ENCODE measurements at places on chromosomes 12 and 14.

GRCh38 chr12:2322554-2323120 is 269.9 kb downstream of the CACNA1C start:
- no peak for DNase-seq

DNA sequence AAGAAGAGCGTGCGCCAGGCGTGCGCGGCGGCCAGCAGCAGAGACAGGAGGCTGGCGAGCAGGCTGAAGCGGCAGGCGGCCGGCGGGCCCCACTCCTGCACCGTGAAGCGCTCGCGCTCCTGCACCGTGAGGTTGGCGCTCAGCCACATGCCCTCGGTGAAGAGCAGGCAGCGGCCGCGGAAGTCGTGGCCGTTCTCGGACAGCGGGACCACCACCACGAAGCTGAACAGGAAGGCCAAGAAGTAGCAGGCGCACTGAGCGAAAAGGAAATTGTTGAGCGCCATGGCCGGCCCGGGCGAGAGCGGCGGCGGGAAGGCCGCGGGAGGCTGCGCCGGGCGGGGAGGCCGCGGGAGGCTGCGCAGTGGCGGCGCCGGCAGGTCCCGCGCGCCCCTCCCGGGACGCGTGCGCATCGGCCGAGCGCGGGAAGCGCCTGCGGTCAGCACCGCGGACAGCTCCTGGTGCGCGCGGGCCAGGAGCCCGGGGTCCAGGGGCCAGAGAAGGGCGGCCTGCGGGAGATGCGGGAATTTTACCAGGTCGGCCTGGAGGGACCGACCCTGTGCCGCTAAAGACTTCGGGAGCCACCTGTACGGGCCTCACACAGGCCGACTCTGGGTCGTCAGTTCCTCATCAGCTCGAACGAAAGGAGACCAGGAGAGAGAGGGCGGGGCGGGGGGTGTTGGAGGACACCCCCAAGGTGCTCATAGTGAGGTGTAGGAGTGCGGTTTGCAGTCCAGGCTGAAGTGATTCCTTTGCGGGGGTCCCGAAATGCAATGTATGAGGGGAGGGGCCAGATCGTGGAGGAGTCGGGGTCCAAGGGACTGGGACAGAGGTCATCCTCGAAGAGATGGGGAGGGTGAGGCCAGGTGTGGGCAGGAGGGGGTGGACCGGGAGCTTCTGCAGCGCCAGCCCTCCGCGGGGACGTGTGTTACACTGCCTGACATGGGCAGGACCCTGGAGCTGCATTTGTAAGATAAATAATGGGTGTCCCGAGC is at the start of gene TMEM179:
Gene TMEM179, minus strand, starts transcription at position 315 of the 992 bp plus-strand sequence. Its CDS starts 31 bp downstream, at position 284.
- peak; percentile 12 for DNase-seq

GRCh38 chr12:118922405-118922804 is 58.9 kb upstream of the SRRM4 start:
- DNase-seq = no peak

DNA sequence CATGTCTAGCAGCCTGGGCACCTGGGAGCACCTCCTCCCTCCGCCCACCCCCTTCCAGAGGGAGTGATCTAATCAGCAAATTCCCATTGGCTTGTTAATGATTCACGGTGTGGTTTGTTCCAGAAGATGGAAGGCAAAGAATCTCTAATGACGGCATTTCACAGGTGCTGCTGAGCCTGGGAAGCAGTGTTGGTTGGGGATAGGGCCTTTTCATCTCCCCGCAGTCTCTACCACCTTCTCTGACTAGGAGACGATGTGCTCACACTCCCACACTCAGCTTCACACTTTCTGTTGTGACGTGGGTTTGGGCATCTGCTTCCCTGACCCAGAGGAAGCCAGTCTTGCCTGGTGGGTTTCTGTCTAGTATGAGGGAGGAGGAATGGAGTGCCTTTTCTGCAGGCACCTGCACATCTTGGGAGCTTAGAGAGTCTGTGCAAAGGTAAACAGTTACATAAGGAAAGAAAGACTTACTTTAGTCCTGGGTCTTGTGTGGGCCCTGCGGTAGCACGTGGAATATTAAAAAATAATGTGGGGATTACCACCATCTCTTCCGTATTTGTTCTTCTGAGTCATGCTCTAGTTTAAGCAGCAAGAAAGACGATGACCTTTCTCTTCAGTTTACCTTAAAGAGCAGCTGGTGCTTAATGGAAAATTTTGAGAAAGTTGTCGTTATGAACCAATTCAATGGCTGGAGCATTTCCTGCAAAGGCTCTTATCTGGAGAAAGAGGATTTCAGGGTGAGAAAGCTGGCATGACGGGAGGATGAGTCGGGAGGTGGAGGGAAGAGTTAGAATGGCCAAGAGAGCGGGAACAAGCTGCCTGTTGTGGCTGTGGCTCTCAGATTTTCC is 70.6 kb upstream of the ARHGAP5 start:
- no peak for DNase-seq

- DNase-seq = peak; percentile 1
Measured at GRCh38 chr14:46686652-46687051, 35.1 kb upstream of the RPL10L start.

- DNase-seq = peak; percentile 20
Measured at GRCh38 chr14:99744199-99744872, 48.9 kb upstream of the EML1 start.

GRCh38 chr14:71332476-71332875 is 425.2 kb downstream of the PCNX1 start:
- no peak for DNase-seq

DNA sequence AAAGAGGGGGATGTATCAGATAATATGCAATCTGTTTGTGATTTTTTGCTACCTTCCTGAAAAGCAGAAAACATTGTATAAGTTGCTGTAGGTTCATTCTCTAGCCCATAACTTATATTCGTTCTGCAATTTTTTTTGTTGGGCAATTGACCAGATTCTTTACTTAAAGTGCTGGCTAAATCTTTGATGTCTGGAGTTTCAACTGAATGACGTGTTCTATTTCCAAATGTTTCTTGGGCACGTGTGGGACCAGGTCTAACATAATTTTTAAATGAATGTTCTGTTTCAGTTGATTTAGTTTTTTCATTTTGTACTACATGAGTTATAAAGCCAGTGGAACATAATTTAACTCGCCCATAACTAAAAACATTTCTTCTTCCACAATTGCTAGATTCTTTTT is 3.8 kb downstream of the MLH3 start:
- DNase-seq = no peak

DNA sequence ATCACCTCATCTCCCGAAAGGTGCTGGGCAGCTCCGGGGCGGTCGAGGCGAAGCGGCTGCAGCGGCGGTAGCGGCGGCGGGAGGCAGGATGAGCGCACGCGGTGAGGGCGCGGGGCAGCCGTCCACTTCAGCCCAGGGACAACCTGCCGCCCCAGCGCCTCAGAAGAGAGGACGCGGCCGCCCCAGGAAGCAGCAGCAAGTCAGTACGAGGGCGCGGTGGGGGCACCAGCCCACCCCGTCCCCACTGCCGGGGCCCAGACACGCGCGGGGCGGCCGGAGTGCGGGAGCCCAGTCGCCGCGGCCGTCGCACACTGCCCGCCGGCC is 862 bp downstream of the HMGA2 start:
- DNase-seq = no peak

GRCh38 chr12:15001733-15002382 is 29.0 kb downstream of the PDE6H start:
- DNase-seq = no peak

- DNase-seq = no peak
Measured at GRCh38 chr12:51536159-51536558, 54.9 kb upstream of the SCN8A start.

DNA sequence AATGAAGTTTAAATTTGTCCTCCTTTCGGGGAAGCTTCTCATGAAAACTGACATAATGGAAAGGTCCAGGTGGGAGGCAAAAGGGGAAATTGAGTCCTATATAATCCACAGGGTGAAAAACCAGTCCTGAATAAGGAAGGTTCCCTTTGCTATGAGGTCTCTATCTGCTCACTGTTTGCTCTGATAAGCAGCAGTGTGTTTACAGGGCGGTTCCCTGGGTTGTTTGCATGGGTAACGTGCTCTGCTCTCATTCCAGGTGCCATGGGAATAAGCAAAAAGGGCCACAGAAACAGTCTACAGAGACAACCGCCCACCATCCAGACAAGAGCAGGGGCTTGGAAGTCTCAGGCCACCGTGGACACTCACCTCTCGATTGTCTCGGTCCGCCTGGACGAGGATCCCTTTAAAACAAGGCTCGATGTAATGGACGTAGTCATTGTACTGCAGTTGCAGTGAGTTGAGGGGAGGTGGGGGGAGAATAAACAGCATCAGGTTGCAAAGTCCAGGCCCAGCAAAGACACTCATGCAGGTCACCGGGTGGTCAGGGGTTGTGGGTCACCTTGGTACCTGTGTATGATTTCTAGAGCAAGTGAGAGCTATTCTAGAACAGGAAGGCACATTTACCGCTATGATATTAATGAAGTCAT is 32.7 kb downstream of the CACNA2D4 start:
- no peak for DNase-seq

- peak; percentile 21 for DNase-seq
Measured at GRCh38 chr12:14613718-14614117, 46.0 kb upstream of the PLBD1 start.

GRCh38 chr12:120085920-120086645 is 30.5 kb downstream of the RAB35 start:
- DNase-seq = no peak

DNA sequence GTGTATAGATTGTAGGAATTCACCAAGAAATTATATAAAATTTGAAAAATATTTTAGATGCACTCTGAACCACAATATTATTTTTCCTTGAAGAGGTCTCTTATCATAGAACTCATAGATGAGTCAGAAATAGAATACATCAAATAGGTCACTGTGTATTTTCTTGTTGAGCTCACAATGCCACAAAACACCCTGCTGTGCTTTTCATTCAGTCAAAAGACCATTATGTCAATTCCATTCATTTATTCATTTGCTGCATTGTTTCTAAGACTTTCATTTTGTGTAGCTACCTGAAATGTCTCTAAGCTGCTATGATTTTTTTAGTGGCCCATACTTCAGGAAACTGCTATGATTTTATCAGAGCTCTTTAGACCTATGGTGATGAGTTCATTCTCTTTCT is 231.9 kb upstream of the AVPR1A start:
- no peak for DNase-seq

DNA sequence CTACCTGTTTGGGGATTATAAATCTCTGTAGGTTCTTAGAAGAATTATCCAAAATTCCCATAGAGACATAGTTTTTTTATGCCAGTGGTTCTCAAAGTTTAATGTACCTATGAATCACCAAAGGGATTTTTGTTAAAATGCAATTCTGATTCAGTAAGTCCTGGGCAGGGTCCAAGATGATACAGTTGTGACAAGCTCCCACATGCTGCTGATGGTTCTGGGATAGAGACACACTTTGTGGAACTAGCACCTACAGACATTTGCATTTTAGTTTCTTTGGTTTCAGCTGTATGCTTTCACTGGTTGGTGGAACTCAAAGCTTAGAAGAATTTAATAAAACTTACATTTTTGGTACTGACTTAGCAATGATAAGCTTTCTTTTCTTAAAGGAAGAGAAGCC is 80.4 kb downstream of the PTCSC3 start:
- peak; percentile 79 for DNase-seq

GRCh38 chr12:133231001-133231400 is 4.7 kb downstream of the ANHX start:
- no peak for DNase-seq

DNA sequence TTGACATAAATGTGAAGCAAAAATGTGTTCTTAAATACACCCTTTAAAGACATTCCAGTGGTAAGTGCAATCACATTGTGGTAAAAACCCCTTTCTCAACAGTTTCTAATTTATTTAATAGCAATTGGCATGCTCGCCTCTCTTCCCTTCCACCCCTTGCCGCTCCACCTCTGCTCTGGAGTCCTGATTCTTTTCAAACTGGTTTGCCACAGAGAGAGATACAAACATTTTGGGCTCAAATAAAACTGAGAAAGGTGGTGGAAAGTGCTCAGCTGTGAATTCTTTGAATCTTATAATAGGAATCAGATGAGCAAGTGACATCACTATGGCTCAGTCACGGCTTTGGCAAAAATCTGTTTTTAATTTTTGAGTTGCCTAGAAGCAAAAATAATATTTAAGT is 993.9 kb downstream of the GALC start:
- DNase-seq = no peak

DNA sequence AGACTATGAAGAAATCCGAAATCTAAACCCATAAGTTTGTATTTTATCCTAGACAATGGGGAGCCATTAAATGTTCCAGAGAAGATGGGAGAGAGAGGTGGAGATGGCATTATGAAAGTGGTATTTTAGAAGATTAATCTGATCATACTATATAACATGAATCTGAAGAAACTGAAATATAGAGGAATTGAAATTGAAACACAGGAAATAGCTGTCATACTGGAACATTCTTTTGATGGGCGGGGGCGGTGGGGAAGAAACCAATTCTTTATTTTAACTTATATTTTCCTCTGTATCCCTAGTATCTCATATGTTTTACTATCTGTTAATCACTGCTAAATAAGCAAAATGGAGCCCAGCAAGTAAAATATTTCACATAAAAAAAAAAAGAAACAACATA is 27.0 kb upstream of the FOXN3 start:
- DNase-seq = no peak

- DNase-seq = no peak
Measured at GRCh38 chr14:41201696-41202095, 405.0 kb upstream of the LRFN5 start.

GRCh38 chr12:101204602-101205304 is 5.3 kb downstream of the SLC5A8 start:
- no peak for DNase-seq

DNA sequence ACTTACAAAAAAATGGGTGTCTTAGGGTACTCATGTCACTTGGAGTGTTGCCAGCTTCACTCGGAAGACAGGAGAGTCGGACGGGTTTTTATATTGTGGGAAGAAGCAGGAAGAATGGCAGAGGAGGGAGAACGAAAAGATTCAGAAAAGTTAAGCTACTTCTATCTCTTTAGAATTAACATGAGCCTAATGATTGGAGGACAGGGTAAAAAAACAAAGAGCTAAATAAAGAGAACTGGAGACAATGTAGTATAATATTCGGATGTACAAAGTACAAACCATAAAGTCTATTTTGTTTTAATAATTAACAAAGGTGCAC is 43.9 kb downstream of the EFCAB11 start:
- no peak for DNase-seq

DNA sequence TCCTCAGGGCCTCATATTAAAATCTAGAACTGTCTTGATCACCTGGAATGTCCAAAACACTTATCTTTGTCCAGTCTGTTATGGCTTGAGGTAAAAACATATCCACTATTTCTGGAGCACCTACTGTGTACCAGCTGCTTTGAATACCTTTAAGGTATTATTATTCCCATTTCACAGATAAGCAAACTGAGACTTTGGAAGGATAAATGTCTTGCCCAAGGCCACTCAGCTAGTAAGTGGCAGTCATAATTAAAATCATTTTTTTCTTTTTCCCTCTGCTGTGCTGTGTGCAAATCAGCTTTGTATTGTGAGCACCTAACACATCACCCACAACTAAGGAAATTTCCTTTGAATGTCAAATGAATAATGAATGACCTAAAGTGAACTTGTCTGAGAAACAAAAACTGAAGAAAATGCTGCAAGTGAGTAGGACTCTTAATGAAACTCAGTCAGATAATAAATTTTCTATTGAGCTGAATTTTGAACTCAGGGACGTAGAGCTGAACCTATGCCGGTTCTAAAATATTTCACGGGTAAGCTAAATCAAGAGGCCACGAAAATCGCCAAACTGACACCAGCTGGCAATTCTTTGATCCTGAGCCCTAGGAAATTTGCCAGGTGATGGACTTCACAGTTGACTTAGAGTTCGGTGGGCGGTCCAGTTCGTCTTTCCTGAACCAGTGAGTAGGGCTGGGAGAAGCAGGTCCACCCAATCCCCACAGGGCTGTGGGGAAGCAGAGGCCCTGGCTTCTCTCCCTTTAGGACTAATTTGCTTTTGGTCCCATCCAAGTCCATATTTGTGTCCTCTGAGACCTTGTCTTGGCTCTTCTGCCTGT is 159.7 kb upstream of the PWP1 start:
- no peak for DNase-seq

Measured in mammary epithelial cell (primary cell).